ENCODE measurements at places on chromosomes 7 and 10. TPM values are rescaled to one million over a fixed set of nuclear protein-coding genes. Genes with fewer than 3 reads are reported as not detected.
A peak's percentile ranks its signal among the peaks of the same experiment; 100 is the strongest.

The ANKRD2 gene
- not detected for total RNA-seq

The NFKB2 gene
- total RNA-seq: 3.5 TPM

The RGS10 gene
- 5.4 TPM for total RNA-seq

The NEBL gene
- 38.9 TPM for total RNA-seq

The FAM180A gene
- not detected for total RNA-seq

The ZNF727 gene
- 0.18 TPM for total RNA-seq

The NUTM2A gene
- total RNA-seq: 1.7 TPM

The RARRES2 gene
- total RNA-seq: 4.1 TPM

- no peak for DNase-seq
Observed at GRCh38 chr10:25895856-25896255, 38.2 kb upstream of the MYO3A start.

DNA sequence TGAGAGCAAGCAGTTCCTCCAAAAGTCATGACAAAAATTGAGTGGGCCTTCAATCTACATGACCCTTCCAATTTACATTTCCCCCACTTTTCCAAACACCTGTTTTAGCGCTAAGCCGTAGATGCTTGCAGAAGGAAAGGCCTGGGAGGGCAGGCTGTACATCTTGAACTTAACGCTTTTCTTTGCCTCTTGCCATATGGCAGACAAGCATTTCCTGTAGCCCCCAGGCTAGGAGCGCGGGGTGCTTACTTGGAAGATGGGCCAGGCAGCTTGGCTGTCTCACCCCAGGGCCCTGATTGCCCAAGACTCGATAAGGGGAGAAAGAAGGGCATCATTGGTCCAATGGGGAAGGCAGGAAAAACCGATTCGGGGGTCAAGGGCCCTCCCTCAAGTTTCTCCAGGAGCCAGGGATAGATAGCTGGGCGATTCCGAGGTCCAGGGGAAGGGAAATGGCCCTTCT, 1.8 kb downstream of the HOXA10 start:
- no peak for DNase-seq

GRCh38 chr7:13476881-13477444, 512.5 kb downstream of the ETV1 start:
- no peak for DNase-seq

- no peak for DNase-seq
Observed at GRCh38 chr7:146290746-146291145, 174.1 kb downstream of the CNTNAP2 start.

DNA sequence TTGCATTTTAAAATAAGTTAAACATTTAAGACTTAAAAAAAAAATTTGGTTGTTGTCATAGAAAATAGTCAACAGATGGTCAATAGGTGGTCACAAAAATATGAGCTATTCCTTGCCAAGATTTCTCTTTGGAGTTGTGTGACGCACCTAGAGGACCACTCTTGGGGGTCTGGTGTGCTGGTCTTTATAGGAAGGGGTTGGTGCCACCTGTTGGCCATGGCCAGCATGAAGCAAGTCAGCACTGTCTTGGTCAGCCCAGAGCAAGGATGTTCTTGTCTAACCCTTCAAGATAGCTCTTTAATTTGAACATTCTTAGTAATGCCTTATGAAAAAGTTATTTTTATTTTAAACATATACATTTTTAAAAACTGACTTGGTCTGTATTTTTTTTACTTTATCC, 267.9 kb upstream of the CNTNAP2 start:
- DNase-seq: no peak

DNA sequence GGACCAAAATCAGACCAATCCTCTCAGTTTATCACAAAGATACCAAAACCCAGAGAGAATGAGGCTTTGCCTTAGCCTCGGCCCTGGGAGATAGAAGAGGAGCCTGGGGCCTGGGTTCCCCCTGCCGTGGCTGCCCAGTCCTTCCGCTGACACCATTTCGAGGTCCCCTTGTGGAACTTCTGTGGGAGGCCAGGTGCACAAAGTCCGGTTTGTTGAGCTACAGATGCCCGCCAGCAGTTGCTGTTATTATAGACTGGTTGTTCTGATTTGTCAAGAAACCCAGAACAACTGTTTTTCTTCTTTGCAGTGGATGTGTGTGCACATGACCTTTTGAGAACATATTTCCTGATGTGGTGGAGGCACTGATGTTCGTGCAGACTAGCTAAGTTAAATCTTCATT, 47.6 kb downstream of the CUX1 start:
- DNase-seq: no peak

- no peak for DNase-seq
Observed at GRCh38 chr10:18364987-18365775, 225.0 kb downstream of the CACNB2 start.

GRCh38 chr7:102927312-102927933, 14.6 kb downstream of the LRRC17 start:
- no peak for DNase-seq

GRCh38 chr7:139626817-139627216, 103.3 kb downstream of the CLEC2L start:
- DNase-seq: no peak

GRCh38 chr7:129530795-129531391, 28.6 kb downstream of the SMKR1 start:
- no peak for DNase-seq

GRCh38 chr10:4721999-4722753, 103.8 kb upstream of the AKR1E2 start:
- DNase-seq: no peak

DNA sequence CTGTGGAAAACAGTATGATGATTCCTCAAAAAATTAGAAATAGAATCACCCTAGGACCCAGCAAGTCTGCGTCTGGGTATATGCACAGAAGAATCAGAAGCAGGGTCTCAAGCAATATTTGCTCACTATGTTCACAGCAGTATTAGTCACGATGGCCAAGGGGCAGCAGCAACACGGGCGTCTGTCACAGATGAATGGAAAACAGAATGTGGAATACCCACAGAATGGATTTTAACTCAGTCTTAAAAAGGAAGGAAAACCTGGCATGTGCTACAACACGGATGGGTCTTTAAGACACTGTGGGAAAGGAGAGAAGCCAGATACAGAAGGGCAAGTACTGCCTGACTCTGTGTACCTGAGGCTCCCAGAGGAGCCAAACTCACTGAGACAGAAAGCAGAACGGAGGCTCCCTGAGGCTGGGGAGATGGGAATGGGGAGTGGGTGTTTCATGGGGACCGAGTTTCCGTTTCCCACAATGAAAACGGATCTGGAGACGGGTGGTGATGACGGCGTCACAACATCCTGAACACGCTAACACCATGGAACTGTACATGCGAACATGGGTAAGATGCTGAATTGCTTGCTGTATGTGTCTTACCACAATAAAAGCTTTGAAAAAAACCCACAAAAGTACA, 36.7 kb upstream of the INPP5A start:
- DNase-seq: no peak

GRCh38 chr7:132347123-132347522, 229.1 kb downstream of the PLXNA4 start:
- DNase-seq: no peak

GRCh38 chr7:132906193-132906835, 175.6 kb downstream of the CHCHD3 start:
- no peak for DNase-seq

GRCh38 chr10:131844529-131845084, 56.2 kb upstream of the PPP2R2D start:
- no peak for DNase-seq

DNA sequence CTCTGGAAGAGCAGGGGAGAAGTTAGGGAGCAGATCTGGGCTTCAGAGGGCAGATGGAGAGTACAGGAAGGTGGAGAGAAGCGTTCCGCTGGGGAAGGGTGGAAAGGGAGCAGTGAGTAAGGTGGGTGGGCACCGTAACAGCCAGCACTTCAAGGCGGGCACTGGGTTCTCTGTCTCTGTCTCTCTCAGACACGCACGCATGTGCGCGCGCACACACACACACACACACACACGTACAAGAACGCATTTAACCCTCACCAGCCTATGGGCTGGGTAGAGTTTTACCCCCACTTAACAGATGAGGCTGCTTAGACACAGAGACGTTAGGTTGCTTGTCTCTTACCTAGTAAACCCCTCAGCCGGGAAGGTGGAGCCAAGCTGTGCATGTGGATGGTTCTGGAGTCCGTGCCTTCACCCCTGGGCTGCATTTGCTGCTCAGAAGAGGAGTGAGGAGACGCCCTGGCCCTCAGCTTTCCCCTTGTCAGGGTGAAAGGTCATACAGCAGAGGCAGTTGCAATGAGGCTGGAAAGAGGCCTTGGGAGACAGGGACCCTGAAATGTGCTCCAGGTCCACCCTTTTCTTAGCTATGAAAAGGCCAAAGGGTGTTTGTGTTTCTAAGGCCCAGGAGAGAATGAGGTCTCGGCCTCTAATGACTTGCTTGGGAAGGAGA, 16.0 kb downstream of the ADCYAP1R1 start:
- no peak for DNase-seq

DNA sequence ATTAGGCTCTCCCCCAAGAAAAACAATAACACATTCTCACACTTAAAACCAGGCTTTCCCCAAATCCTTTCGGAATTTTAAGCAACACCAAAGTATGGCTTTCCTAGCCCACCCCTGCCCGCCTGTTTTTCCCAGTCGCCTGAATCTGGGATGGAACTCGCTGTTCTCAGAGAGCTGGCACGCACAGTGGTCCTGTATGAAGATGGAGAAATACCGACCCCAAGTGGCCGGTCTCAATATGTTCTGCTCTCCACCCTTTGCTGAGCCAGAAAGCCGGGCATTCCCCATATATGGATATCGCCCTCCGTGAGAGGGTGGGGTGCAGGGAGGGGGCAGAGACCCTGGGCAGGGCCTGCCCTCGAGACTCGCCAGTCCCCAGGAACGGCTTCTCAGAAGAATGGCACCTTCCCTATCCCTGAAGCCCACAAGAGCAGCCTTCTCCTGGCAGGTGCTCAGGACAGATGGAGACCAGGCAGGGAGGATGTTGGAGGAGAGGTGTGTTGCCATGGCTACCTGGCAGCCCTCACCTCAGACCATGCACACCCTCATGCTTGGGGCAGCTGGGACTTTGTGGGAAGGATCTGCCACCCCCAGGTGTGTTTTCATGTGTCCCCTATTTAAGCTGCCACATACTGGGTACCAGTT, 3.4 kb downstream of the TACR2 start:
- DNase-seq: peak; percentile 95

DNA sequence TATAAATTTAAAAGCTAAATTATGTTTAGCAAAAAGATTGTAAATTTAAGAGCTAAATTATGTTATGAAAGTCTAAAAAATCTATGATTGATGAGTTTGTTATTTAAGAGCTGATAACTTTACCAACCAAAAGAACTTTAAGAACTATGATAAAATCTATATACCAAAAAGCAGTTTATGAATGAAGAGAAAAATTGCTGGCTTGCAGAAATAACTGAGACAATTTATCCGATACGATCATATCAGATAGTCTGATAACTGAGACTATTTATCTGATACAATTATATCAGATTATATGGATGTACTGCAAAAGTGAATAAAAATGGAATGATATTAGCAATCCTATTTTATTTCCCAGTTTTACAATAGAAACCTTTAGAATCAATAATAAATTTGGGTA, 50.2 kb downstream of the IQUB start:
- DNase-seq: no peak

GRCh38 chr7:80135309-80136104, 876 bp downstream of the GNAI1 start:
- peak; percentile 38 for DNase-seq

DNA sequence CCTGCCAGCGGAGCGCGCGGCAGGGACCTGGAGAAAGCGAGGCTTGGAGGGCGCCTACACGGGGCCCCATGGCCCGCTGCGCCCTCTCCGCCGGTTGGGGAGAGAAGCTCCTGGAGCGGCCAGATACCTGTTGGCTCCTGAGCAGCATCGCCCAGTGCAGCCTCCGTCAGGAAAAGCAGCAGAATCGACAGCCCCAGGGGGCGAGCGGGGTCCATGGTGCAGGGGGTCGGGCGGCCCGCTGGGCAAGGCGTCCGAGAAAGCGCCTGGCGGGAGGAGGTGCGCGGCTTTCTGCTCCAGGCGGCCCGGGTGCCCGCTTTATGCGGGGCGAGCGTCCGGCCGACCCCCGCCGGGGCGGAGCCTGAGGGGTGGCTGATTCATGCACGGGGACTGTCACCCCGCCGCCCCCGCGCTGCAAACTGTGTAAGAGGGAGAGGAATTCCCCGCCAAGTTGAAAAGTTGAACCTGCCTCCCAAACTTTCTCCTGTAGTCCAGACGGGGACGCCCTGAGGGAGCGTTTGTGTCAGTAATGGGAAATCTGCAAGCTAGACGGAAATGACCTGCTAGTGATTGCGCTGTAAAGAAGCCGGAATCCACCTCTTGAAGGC, at the start of gene TFPI2:
TFPI2 (minus strand) TSS at position 290 of the 605 bp plus-strand sequence; CDS start at position 215, 75 bp downstream.
- no peak for DNase-seq

DNA sequence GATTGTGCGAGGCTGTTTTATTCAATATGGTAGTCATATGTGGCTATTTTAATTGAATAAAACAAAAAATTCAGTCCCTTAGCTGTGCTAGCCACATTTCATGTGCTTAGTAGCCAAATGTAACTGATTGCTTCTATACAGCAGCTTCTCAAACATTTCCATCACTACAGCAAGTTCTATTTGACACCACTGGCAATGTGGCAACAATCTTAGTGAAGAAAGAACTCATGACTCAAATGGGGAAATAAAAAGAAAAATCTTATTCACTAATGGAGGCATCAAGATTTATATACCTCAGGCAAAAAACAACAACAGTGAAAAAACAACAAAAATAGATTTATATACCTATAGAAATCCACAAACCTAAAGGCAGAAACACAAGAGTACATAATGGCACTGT, 17.9 kb downstream of the SEM1 start:
- DNase-seq: no peak

DNA sequence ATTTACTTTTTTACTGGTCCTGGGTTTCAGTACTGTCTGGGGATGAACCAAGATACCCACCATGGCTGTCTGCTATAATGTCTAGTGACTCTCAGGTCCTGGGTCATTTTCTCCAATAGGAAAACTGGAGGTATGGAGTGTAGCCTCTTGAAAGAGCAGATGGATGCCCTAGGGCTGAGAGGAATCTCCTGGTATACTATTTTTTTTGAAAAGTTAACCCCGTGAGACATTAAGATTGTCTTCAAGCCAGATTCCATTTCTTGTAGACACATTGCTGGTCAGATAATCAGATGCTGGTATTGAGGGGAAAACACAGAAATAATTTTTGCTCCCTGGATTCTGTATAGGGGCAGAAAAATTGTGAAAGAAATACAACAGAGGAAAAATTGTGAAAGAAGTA, 97.3 kb downstream of the ZNF680 start:
- no peak for DNase-seq

DNA sequence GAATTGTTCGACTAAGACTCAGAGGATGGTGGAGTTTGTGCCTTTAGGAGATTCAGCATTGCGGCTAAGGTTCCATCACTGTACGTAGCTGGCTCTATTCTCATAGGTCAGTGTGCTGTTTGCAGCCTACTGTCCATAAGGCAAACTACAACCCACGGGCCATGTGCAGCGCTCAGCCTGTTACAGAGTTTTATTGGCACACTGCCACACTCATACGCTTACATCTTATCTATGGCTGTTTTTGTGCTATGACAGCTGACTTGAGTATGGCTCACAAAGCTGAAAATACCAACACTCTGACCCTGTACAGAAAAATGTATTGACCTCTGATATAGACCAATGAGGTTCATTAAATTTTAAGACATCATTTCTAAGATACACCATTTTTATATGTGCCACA, 114.5 kb downstream of the ARID5B start:
- DNase-seq: no peak

All from cerebellum (tissue), 4 donors.